ENCODE measurements at places on chromosomes 1 and 21.

- DNase-seq, result no peak
Observed at GRCh38 chr1:82598337-82598736, 797.6 kb downstream of the ADGRL2 start.

GRCh38 chr1:167926486-167926997, 9.9 kb upstream of the DCAF6 start:
- no peak for DNase-seq

DNA sequence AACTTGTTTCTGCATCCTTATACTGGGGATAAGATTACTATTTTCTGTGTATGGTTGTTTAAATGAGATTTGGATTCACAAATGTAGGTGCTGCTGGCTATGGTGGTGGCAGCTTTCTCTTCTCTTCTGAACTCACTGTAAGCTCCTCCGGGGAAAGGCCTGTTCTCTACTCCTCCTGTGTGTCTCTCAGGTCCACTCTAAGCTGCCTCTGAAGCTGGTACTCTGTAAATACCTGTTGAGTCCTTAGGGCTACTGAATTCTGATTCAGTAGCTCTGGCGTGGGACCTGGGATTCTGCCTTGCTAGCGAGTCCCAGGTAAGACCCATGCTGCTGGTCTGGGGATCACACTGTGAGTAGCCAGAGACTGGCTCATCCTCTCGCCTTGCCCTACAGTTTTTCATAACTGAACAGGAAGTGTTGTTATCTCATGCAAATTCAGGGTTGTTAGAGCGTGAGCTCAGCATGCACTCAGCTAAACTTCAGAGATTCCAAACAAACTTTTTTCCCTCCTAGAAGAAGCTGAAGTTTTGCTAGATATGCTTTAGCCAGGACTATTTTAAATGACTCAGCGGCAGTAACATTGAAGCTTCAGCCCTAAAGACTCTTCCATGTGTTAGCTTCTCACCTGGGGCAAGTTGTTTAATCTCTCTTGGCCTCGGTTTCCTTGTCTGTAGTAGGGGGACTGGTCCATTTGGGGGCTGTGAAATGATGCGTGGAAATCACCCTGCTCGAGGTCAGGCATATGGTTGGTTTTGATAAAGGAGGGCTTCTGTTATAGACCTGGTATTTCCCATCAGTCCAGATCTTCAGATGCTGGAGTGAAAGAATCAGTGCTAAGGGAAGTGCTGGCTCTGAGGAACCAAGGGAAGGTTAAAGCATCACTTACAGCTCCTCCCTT, 271.5 kb upstream of the TMEM51 start:
- DNase-seq, result no peak

DNA sequence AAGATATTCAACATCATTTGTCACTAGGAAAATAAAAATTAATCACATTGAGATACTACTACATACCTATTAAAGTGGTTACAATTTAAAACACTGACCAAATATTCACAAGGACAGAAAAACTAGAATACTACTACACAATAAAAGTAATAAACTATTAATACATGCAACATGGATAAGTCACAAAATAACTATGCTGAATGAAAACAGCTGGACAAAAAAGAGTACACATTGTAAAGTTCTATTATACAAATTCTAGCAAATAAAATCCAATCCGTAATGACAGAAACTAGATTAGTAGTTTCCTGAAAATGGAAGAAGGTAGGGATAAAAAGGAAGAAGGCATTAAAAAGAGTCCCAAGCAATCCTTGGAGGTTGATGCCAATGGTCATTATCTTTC, 348.7 kb upstream of the PTBP2 start:
- no peak for DNase-seq

DNA sequence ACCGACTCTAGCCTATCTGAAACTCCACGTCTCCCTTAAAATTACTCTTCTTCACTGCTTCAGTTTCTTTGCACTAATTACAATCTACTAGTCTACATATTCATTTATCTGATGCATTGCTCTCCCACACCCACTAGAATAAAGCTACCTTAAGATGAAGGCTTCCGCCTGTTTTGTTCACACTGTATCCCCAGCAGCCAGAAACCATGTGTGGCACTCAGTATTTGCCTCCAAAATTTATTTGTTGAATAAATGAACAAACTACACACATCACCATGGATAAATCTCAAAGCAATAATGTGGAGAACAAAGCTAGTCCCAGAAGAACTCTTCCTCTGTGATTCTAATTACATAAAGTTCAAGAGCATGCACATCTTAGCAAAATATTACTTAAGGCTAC, 95.7 kb downstream of the DSCAM start:
- DNase-seq, result no peak
